ENCODE measurements at places on chromosomes 5 and 9.

DNA sequence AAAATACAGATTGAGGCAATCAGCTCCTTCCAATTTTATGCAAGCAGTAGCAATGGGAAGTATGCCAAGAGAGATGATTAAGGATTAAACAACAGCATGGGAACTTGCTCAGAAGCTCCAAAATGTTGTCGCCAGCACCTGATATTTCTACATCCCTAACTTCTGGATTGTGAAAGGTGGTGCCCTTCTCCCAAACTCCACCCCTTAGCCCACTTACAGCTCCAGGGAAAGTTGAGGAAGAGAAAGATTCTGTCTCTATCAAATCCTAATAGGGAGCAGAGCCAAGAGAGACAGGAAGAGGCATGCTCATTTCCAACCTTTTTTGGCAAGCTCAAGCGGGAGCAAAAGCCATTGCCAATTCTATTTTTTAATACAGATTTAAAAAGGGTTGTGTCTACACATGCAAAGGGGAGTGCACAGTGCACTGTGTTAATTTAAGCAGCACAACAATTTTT lies 92.4 kb upstream of the NR3C1 start:
- no peak for DNase-seq

DNA sequence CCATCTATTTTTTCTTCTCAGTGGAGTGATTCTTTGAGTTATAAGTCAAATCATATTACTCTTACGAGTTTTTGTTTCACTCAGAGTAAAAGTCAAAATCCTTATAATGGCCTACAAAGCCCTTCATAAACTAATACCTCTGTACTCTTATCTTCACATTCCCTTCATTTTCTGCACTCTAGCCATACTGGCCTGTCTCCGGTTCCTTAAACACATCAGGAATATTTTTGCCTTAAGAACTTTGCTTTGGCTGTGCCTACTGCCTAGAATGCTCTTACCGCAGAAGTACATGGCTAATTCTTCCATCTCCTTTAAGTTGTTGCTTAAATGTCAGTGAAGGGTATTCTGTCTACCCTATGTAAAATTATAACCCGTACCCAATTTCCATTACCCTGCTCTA lies 132.9 kb upstream of the GRHPR start:
- DNase-seq, result no peak

DNA sequence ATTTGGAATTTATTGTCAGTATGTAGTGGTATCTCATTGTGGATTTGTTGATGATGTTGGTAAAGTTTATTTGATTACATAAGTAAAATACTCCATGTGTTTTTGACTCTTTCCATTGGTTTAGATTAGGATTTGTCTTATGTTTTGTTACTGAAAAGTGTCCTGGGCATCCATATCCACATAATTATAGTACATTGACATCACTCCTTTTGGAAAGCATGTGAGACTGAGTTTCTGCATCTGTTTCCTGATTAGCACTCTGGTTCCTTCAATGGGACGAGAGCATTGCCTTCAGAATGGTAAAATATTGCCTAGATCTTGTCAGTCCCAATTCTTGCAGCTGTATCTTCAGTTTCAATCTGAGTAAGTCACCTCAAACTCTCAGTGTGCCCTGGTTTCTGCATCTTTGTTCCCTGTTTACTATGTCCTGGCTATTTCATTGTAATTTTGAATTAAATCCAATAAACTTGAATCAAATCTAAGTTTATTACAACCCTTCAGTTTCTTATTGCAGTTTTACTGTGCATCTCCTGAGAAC lies 128.1 kb downstream of the FBXO38 start:
- DNase-seq, result no peak

DNA sequence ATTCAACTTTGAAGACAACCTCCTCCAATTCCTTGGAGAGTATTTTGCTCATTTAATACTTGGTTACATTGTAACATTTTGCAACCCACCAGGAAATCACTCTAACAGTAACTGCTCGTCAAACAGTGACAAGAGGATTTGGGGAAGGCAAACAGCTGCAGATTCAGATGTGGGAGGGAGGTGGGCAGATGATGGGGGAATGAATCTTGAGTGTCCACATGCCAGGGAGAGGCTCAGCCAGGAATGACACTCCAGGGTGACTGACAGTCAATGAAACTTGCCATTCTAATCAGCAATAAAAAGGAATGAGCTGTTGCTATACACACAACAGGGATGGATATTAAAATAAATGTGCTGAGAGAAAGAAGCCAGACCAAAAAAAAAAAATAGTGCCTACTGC lies 97.7 kb upstream of the ANKRD55 start:
- no peak for DNase-seq

GRCh38 chr5:121630402-121630801 lies 221.3 kb upstream of the FTMT start:
- DNase-seq, result no peak

DNA sequence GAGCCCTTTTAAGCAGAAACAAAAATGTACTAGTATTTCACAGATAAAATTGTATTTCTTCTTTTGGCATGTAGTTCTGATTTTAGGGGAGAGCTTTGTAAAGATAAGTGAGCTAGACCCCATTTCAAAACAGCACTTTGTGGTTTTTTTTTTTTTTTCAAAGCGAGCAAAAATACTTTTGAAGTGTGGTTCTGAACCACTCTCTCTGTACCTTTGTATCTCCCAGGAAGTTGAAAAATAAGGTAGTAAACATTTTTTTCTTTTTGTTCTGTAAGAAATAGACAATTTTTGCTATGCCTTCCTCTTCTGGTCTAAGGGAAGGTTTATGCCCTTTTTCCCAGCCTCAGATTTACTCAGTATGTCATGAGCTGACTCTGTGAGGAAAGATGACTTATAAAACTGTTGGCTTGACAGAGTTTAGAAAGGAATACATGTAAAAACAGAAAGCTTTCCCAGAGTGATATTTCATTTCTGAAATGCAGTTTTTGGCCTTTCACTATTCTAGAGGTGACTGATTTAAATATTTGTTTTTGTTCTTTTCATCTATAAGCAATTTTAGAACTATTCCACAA lies 12.5 kb downstream of the ERCC6L2 start:
- no peak for DNase-seq

- no peak for DNase-seq
These were observed 26.4 kb upstream of the NOTCH1 start for GRCh38 chr9:136572003-136572827.

- no peak for DNase-seq
These were observed 4.5 kb downstream of the TSTD2 start for GRCh38 chr9:97628668-97629067.

- no peak for DNase-seq
These were observed 67.3 kb upstream of the GARNL3 start for GRCh38 chr9:127197186-127197860.

DNA sequence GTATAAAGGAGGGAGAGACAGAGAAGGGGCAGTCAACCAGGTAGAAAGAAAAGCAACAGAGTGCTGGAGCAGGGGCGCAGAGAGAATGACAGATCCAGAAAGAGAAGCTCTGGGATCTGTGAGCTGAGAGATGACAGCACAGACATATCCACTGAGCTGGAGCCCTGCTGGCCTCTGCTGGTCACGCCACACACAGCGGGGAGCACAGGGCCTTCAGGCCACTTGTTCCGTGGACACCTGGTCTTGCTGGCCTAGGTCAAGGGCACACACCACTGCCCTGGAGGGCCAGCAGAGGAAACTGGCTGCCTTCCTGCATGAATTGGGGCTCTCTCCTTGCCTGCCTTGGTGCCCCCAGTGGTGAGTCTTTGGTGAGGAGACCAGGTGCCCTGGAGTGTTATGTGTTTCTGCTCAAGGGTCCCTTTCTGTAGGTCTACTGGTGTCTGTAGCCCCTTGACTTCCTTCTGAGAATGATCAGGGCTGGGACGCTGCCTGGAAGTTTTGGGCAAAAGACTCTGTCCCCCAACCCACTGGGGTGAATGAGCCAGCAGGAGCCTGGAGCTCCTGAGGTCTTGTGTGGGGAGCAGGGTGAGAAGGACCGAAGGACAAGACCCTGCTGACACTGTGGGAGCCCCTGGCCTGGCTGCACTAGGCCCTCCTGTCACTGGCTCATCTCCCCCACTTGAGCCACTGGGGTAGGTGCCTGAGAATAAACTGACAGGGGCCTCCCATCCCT lies 59.2 kb upstream of the ADAMTS2 start:
- no peak for DNase-seq

All from stimulated activated CD4-positive, alpha-beta T cell treated with anti-CD3 and anti-CD28 coated beads, TNF-alpha, amount 100 ng/mL, for 48 hours (primary cell).